ENCODE measurements at places on chromosomes 7 and 10. TPM values are rescaled to one million over a fixed set of nuclear protein-coding genes. Genes with fewer than 3 reads are reported as not detected.
A peak's percentile ranks its signal among the peaks of the same experiment; 100 is the strongest.

GRCh38 chr7:50869108-50869725 lies 86.5 kb upstream of the GRB10 start:
- peak; percentile 92 for DNase-seq

DNA sequence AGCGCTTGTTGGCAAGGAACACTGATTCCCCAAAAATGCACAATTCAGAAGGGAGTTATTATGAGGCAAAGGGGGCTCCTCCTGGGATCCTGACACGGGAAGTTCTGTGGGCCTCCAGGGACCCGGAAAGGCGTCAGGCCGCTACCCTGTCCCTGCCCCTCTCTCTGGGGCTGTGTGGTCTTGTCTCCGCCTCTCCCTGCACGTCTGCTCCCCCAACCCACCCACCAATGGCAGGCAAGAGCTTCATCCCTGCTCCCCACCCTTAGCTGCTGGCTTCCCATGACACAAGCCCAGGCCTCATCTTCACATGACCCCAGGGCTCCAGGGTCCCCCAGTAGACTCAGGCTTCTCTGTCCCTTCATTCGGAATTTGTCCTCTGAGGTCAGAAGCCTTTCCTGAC lies 31.0 kb upstream of the ADRB1 start:
- DNase-seq: no peak

DNA sequence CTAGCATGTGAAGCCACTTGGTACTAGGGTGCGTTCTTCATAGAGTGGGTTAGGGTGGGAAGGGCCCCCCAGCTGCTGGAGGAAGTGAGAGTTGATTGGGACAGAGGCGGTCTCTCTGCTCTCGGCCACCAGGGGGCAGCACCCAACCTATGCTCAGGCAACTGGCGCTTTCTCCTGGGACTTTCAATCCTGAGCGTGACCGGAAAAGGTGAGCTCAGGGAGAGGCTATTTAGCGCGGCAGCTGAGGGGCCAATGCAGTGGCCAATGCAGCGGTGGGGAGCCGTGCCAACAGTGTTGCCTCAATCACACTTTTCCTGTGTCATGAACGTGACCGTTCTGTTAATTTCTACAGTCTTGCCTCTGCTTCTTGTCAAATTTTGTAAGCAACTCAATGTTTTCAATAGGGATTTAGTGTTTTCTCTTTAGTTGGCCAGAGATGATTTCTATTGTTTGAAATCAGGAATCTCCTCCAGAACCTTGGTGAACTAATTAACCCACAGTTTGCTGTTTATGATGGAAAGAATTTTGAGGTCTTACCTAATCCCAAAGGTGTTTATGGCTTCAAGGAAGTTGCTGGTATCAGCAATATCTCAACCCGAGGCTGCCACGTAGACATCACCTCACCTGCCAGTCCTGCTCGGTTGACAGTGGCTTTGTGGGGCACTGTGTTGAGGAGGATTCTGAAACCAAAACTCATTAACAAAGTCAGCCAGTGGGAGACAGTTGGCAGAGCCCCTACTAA lies 67.9 kb upstream of the PDZD8 start:
- peak; percentile 88 for DNase-seq

Gene HEPACAM2
- not detected for total RNA-seq

- DNase-seq: no peak
These were observed 14.7 kb downstream of the AHR start for GRCh38 chr7:17313194-17313593.

GRCh38 chr10:91311601-91312381 lies 91.3 kb downstream of the PCGF5 start:
- DNase-seq: no peak

GRCh38 chr7:90597563-90598253 lies 1.6 kb downstream of the CDK14 start:
- DNase-seq: no peak

GRCh38 chr7:96579119-96579518 lies 130.5 kb downstream of the SEM1 start:
- DNase-seq: no peak

Measured in A172 (cell line).